Right renal cortex interstitium (tissue), 3 donors: ENCODE measurements at places on chromosomes 5 and 9. TPM values are rescaled to one million over a fixed set of nuclear protein-coding genes. Genes with fewer than 3 reads are reported as not detected.

Gene PCDHA9
- polyA plus RNA-seq: not detected

DNA sequence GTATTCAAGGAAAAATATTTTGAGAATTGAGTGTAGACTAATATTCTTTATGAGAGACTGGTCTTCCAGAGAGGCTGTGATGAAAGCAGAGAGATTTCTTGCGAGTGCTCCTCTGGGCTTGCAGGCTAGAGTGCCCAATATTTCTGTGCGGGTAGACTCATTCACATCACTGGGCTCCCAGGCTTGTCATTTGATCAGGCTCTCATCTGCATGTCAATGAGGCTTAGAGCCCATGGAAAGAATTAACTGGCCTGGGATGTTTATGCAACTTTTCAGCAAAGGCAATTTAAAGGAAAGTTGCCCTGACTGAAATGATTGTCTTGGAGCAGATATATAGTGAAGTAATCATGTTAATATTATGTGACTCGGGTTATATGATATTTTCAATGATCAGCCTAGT is 42.3 kb downstream of the SNCAIP start:
- DNase-seq: no peak

DNA sequence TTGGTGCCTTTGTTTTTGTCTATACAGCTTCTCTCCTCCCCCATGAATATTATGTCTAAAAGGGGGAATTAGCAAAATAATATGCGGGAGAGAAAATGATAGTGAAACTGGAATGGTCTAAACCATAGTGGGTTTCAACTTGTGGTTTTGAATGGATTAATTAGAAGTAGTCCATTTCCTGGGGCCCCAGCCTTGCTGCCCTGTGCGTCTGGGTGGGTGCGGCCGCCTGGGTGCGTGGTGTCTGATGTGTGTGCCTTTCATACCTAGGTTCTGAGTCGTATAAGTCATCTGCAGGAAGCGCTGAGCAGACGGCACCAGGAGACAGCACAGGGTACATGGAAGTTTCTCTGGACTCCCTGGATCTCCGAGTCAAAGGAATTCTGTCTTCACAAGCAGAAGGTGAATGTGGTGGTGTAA is 120.0 kb upstream of the CACNA1B start:
- no peak for DNase-seq

GRCh38 chr9:1400983-1401382 is 350.8 kb downstream of the DMRT2 start:
- no peak for DNase-seq

Gene SLCO6A1
- not detected for polyA plus RNA-seq

Gene RRAGA
- polyA plus RNA-seq: 121 TPM

DNA sequence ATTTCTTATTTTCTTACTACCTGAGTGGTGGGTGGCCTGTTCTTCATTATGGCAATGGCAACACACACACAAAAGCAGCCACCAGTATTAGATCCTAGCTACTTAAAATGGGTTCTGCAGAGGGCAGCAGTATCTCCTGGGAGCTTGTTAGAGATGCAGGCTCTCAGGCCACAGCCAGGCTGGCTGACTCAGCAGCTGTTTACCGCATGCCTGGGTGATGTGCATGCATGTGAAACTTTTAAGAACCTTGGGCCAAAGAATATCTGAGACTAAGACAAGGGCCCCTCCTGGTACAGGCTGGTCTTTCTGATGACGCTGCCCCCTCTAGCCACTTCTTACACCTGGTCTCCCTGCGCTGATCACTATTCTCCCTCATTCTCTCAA is 399.0 kb downstream of the MED10 start:
- DNase-seq: no peak

DNA sequence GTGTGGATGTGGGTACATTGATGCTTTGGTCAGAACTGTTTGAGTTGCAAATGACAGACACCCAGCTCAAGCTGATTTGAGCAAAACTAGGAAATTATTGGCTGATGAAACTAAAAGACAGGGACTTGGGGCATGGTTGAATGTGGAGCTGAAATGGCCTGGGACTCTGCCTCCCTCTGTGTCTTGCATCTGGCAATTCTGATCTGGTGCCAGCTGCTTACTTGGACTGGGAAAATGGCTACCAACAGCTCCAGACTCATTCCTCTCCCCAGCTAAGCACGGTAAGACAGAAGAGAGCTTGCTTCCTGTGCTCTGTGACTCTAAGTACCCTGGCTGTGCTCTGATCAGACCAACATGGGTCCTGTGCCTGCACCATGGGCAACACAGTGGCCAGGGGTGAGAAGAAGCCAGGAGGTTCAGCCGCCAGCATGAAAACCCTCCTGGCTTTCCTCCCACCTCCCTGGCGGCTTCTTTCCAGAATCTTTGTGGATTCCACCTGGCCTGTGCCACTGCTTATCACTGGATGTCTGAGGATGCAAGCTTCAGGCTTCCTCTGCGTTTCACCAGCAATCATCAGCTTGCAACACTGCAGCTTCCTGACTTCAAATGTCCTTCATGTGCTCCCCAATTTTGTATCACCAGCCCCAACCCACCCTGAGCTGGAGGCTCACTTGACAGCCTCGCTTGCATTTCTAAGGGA is 44.1 kb downstream of the C5orf15 start:
- no peak for DNase-seq

DNA sequence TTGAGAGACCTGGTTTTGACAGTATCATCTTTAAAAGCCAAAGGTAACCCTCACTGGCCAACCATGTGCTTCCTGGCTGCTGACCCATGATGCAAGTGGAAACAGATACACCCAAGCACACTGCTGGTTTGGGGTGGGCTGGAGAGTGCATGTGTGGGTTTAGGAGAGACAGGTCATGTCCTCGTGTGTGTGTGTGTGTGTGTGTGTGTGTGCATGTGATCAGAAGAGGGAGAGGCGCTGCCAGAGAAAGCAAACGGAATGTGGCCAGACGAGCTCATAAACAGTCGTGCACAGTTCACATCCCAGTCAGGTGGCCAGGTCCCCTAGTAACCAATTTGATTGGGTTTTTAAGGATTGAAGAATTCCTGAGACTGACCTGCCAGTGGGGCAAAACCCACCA is 112.8 kb upstream of the ICE1 start:
- no peak for DNase-seq

DNA sequence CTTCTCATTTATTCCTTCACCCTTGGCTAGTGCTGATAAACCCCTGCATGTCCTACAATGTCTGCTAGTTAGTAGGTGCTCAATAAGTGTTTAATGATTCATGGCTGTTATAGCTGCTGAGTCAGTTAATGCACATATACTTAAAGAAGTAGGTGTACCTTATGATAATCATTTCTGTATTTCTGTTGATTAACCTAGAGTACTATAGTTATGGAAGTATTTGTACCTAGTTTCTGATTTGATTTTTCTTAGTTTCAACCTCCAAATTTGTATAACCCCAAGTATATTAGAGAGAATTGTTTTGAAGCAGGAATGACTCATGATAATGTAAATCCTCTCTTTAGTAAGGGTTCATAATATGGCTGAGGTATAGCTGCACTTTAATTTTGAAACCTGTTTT is 8.9 kb downstream of the SMAD5 start:
- DNase-seq: no peak

GRCh38 chr5:153753645-153754432 is 263.4 kb downstream of the GRIA1 start:
- DNase-seq: no peak

GRCh38 chr9:131138676-131139075 is 13.3 kb downstream of the NUP214 start:
- no peak for DNase-seq

Gene BAAT
- 0.21 TPM for polyA plus RNA-seq

GRCh38 chr5:74370168-74370567 is 270.4 kb downstream of the ENC1 start:
- no peak for DNase-seq

DNA sequence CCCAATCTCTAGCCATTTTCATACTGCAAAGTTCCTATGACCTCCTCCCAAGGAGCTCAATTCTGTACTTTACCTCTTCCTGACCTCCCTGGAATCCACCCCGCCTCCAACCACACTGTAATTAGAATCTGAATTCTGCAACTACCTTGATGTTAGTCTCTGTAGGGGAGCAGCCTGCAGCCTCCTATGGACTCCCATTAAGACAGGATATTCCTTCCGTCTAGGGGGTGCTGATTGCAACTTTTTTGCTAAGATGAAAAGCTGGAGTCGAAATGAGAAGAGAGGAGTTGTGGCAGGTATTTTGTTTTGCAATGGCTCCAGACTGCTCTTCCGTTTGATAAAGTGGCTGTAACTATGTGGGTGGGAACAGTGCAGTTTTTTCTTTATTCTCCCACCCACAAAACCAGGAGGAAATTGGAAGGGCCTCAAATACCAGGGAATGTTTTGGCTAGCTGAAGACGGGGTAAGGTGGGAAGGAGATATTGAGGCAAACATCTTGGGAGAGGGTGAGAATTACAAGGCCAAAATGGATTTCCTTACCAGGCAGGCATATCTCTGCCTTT is 23.8 kb downstream of the ANXA2R start:
- DNase-seq: no peak

Gene SMC2
- polyA plus RNA-seq: 49.0 TPM

Gene SLC6A18
- 1.5 TPM for polyA plus RNA-seq

DNA sequence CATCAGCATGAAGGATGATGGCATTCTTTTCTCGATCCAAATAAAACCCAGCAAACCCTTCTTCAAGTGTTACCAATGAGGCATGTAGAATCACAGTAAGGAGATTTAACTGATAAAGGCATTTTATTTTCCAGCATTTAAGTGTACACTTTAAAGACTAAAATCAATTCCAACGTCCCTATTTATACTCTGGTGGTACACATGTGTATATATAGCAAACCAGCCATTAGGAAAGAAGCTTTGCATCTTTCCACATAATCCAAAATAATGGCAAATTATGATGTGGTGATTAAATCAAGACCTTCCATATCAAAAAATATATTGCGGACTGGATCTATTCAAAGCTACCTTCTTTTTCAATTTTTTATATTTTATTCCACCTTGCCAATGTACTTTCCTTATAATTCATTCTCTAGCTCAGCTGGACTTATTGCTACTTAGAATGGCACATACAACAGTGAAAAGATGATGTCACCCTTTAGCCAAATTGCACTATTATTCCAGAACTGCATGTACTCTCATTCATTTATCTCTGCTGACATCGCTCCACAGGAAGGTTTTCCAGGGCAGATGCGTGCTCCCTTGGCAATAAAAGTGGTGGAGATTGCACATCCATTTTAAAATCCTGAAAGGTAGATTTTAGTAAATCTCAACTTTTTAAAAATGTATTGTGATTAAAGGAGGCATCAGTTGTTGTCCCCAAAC is 63.3 kb upstream of the SLC30A5 start:
- no peak for DNase-seq

Gene CNTNAP3B
- 12.8 TPM for polyA plus RNA-seq

DNA sequence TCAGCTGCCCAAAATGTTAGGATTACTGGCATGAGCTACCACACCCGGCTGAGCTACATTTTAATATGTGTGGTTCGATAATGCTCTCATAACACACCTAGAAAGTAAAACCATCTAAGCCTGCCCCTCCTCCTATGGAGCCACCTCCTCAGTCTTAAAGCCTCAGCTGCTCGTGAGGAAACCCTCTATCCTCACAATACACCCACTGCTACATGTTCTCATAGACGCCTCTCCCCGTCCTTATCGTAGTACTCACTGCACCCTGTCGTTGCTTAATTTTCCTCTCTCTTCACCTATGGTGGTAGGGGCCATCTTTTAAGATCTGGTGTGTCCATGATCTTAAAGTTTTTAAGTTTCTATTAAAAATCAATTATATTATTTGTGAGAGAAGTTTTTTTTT is 72.9 kb downstream of the RCL1 start:
- no peak for DNase-seq

DNA sequence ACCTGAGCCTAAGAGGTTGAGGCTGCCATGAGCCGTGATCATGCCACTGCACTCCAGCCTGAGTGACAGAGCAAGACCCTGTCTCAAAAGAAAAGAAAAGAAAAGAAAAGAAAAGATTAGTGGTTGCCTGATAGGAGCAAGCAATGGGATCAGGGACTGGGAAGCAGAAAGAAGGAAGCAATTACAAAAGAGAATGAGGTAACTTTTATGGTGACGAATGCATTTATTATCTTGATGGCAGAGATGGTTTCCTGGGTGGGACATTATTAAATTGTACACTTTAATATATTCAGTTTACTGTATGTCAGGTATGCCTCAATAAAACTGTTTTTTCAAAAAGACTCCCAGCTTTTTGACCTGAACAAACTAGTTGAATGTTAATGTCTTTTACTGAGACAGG is 7.5 kb upstream of the PFDN1 start:
- DNase-seq: no peak

Gene SAPCD2
- polyA plus RNA-seq: 6.2 TPM

- DNase-seq: no peak
Measured at GRCh38 chr9:98899408-98900056, 44.2 kb upstream of the COL15A1 start.

DNA sequence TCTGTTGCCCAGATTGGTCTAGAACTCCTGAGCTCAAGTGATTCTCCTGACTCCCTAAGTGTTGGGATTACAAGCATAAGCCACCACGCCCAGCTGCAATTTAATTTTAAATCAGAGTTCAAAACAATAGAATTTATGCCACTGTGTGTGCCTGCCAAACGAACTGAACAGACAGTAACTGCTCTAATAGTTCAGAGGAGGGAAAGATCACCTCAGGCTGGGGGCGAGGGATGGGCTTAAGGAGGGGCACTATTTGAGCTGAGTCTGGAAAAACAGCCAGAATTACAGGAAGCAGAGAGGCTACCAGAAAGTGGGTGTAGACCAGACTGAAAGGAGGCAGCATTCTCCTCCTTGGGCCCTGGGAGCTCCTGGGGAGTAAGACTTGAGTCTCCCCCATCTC is 12.2 kb downstream of the NOL6 start:
- no peak for DNase-seq

DNA sequence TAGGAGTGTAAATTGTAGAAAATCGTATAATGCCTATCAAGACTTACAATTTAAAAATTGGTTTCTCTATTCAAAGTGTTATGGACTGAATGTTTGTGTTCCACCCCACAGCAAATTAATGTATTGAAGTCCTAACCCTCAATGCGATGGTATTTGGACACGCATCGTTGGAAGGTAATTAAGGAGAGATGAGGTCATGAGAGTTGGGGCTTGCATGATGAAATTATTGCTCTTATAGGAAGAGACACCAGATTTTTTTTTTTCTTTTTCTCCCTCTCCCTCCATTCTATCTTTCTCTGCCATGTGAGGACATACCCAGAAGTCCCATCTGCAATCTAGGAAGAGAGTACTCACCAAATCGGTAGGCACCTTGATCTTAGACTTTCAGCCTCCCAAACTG is 189.2 kb downstream of the MAN2A1 start:
- no peak for DNase-seq

GRCh38 chr5:89983216-89983615 is 426.3 kb downstream of the CETN3 start:
- DNase-seq: no peak

GRCh38 chr5:69268899-69269298 is 34.2 kb downstream of the CDK7 start:
- DNase-seq: no peak
